Stimulated activated CD8-positive, alpha-beta memory T cell treated with anti-CD3 and anti-CD28 coated beads, Interleukin-15, amount 100 ng/mL, for 48 hours (primary cell): ENCODE measurements at places on chromosomes 1 and 21.

DNA sequence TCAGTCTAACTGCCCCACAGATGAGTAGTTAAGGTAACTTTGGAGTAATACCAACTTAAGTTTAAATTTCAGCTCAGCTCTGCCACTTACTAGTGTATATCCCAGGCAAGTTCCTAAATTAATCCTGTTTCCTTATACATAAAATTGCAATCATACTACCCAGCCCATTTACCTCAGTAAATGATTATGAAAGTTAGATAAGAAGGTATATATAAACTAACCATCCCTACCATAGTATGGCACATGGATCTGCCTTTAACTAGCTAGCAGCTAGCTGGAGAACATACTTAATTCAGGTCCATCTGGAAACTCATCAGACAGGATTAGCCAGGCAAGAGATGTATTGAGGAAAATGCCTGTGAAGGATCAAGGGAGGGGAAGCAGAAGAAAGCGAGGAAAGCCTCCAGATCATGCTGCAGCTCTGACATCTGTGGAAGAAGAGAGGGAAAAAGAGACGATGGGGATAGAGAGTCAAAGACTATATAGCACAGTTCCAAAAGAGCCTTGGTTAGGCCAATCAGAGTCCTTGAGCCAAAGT, 8.0 kb upstream of the JAK1 start:
- DNase-seq, result no peak

DNA sequence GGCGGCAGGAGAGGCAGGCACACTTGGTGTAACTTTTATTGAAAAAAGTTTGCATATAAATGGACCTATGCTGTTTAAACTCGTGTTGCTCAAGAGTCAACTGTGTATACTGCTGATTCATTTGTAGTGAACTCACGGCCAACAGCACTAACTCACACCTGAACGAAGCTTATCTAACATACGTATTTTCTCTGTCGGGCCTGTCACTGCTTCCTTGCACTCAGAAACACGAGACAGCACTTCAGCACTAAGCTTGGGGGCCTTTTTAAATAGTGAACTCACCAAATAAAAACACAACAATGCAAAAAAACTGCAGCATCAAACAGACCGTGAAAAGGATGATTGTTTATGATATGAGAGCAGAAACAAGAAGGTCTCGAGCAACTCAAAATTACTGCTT, 58.9 kb upstream of the NEK2 start:
- DNase-seq, result no peak

- DNase-seq, result no peak
These were observed 94.7 kb downstream of the DISP1 start for GRCh38 chr1:222909586-222909985.

GRCh38 chr1:180888870-180889269, 23.8 kb upstream of the KIAA1614 start:
- no peak for DNase-seq

DNA sequence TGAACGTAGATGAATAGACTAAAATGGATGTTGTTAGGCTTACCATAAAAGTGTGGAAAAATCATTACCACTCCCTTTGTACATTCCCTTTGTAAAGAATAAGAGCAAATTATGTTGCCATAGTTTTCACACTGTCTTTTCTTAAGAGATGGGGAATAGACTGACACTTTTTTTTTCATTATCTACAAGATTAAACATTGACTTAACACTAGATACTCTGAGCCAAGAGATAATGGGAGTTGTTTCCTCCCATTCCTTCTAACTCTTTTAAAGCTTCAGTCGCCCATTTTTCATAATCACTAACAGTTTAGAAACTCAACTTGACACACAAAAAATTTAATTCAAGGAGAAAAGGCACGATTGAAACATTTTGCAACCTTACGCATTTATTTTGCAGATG, 10.1 kb downstream of the AIDA start:
- DNase-seq, result no peak

DNA sequence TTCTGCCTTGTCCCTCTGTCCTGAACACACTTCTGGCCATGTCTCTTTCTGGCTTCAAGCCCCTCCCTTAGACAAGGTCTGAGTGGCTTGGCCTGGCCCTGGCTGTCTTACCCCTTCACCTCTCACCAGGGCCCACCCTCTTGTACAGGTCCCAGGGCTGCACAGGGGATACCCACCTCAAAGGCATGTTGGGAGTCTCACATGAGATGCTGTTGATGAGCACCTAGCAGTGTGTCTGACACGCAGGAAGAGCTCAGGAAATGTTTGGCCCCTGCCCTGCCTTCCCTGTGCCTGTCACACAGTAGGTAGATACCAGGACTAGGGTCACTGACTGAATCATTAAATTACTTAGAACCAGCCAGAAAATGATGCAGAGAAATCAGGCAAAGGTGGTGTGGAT, 16.6 kb downstream of the ZNF362 start:
- no peak for DNase-seq

DNA sequence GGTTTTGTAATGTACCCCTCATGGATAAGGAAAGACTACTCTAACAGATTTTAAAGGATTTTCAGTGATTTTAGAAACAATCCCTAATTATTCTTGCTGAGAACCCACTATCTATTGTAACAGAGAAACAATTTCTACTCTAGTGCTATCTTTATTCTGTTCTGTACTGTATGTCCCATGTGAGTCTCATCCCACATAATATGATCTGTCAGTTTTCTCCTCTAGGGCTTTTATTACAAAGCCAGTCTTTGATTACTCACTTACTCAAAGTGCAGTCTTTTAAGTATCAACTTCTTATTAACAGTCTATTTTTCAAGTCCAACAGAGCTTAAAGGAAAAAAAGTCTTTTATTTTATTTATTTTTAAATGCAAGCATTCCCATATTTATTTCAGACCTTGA, 54.8 kb downstream of the CTH start:
- DNase-seq, result no peak

DNA sequence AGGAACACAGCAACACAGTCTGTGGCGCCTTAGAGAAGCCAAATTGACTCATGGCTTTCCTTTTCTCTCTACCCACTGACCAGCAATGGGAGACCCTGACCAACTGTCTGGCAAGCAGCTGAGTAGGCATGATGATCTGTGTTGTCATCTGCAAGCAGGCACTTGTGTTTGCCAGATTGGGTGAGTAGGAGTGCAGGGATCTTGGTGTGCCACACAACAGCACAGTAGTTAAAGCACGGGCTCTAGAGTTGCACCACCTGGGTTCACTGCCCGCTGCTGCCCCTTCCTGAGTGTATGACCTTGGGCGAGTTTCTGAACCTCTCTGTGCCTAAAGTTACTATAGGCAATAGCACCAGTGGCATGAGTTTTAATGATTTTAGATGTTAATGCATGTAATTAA, 95.7 kb upstream of the CD53 start:
- DNase-seq, result no peak

DNA sequence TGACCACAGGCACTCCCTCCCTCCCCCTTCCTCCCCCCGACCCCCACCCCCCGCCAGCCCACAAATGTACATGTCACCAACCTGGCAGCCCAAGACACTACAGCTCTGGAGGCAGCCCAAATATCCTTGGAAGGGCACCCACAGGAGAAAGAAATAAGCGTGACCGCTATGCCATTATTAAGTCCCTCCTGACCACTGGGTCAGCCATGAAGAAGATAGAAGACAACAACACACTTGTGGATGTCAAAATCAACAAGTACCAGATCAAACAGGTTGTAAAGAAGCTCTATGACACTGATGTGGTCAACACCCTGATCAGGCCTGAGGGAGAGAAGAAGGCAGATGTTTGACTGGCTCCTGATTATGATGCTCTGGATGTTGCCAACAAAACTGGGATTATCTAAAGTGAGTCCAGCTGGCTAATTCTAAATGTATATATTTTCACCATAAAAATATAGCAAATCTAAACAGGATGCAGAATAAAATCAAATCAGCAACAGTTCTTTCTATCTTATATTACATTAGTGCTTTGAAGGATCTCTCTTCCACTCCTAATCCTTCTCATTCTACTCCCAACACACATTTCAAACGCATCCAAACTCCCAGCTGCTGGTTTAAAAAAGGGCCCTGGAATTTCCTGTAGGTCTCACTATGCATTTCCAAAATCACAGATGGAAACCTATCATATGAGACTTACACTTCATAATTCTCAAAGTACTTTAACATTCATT, 77.4 kb upstream of the SLFNL1 start:
- no peak for DNase-seq

GRCh38 chr1:23150742-23151141, 17.9 kb downstream of the LUZP1 start:
- DNase-seq, result no peak

DNA sequence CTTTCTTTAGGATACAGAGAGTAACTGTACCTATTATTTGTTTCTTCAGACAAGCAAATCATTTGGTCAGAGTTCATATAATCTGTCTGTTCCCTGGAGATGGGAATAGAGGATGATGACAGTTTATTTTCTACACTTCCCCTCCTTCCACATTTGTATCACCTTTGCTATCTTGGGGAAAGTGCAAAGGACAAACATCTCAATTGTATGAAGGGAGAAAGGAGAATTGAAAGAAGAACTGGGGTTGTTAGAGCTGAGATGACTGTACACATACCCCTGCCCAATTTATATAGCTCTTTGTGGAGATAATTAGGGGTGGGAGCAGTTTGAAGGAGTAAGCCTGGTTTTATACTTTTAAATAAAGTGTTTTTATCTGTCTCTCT, 14.0 kb downstream of the POLR3GL start:
- no peak for DNase-seq

- no peak for DNase-seq
These were observed 89.8 kb upstream of the TMPRSS15 start for GRCh38 chr21:18493422-18493821.

DNA sequence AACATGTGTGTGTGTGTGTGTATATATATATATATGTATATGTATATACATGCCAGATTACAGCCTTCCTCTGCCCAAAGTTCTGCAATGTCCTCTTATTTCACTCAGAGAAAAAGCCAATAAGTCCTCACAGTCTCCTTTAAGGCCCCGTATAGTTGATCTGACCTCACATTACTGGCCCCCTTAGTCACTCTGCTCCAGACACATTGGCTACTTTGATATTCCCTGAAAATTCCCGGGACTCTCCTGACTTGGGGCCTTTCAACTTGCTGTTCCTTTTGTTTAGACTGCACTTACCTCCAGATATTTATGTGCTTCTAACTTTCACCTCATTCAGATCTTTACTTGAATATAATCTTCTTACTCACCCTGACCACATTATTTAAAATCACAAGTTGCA, 4.2 kb upstream of the BSDC1 start:
- DNase-seq, result no peak

DNA sequence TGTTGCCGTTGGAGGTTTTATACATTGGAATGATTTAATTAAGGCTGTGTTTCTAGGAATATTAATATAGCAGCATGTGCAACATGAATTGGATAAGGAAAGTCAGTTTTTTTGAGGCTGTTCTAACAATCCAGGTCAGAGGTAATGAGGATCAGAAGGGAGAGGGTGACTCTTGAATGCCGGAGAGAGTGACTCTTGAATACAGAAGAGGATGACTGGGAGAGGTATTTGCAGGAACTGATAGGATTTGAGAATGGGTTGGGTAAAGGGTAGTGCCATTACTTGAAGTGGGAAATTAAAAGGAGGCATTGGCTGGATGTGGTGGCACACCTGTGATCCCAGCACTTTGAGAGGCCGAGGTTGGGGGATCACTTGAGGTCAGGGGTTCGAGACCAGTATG, 55.6 kb upstream of the MACF1 start:
- DNase-seq, result no peak

DNA sequence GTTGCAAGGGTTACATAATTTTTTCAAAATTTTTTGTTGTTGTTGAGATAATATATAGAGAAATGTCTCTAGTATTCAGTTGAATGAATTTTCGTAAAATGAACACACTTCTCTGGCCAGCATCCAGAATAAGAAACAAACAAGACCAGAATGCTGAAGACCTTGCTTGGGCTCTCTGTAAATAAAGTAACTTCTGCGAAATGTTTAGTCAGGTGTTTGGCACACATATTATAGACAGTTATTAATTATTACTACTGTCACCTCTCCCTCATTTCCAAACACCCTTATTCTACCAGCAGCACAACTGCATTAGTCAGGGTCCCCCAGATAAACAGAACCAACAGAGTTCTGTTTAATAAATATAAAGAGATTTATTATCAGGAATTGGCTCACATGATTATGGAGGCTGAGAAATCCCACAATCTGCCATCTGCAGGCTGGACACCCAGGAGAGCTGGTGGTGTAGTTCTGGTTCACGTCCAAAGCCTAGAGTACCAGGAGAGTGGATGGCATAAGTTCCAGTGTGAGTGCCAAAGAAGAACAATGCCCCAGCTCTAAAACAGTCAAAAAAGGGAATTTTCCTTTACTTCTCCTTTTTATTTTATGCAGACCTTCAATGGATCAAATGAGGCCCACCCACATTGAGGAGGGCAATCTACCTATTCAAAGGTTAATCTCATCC, 44.1 kb upstream of the KCND3 start:
- DNase-seq, result no peak

GRCh38 chr1:89068291-89068690, 3.3 kb upstream of the GBP1 start:
- no peak for DNase-seq

DNA sequence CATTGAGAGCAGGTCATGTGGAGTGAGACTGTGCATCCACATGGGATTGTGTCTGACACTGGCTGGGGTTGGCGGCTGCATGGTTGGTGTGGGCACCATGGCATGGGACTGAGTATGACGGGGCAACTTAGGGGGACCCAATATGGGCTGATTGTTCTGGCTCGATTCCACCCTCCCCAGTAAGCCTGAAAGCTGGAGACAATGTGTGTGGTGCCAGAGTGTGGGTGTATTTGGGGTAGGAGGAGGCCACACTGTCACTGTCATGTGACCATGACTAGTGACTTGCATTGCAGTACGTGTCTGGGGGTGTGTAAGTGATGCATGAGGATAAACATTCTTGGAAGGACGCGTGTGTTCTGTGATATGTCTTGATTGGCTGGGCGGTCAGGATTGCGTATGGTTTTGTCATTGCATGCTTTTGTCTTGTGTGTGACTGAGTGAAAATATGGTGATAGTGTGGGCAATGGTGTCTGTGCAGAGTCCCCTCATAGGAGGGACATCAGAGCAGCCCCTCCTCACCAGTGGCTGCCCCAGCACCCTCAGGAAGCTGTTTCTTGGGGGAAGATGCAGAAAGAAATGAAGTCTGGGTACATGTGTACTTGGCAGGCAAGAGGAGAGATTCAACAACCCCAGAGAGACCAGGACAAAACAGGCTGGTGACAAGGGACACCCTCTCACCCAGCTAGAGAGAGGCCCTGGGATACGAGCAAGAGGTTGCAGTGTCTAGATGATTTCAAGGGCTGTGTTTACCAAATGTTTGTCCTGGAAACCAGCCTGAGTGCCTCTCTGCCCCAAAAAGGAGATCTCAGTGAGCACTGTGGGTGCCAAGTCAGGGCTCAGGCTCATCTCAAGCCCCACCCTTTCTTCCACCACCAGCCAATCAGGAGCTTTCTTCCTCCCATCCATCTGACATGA, 36.3 kb downstream of the SDC3 start:
- no peak for DNase-seq

GRCh38 chr1:207459008-207459407, 4.9 kb downstream of the CR2 start:
- DNase-seq, result no peak

DNA sequence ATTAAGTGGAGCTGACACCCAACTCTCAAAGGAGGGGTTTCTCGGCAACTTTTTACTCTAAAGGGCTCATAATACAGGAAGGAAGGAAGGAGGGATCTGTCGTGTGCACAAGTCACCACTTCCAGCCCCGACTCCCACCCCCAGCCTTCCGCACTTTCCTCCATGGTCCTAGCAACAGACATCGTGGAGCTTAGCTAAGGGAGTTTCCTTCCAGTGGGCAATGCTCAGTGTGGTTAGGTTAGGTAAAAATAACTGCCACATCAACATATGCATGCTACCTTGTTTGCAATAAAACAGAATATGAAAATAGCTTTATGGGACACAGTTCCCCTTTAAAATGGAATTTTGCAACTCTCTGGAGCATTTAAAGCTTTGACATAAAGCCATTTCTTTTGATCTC, 35.2 kb downstream of the KANK4 start:
- no peak for DNase-seq
